Liver (tissue), 10 donors: ENCODE measurements at places on chromosomes 3 and 15.

DNA sequence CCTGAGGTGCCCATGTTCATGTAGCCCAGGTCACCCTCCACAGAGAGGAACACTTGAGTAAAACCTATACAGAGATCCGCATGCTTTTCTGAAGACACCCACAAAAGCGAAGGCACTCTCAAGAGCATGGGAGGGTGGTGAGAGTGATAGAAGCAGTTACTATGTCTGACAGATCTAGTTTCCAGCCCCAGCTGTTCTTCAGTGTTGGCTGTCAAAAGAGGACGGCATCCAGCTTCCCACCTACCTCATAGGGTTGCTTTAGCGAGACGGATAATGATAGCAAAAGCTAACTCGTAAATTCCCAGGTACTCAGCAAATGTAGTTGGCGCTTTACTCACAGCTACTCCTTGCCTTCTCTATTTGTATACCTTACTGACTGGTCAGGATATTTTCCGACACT, 3.0 kb upstream of the MEX3B start:
- DNase-seq: no peak

- DNase-seq: peak; percentile 92
Observed at GRCh38 chr3:39180546-39181346, 11.6 kb downstream of the XIRP1 start.

- DNase-seq: no peak
Observed at GRCh38 chr3:181326637-181327223, 337.2 kb upstream of the DNAJC19 start.

GRCh38 chr3:88033808-88034207, 25.0 kb downstream of the CGGBP1 start:
- no peak for DNase-seq

DNA sequence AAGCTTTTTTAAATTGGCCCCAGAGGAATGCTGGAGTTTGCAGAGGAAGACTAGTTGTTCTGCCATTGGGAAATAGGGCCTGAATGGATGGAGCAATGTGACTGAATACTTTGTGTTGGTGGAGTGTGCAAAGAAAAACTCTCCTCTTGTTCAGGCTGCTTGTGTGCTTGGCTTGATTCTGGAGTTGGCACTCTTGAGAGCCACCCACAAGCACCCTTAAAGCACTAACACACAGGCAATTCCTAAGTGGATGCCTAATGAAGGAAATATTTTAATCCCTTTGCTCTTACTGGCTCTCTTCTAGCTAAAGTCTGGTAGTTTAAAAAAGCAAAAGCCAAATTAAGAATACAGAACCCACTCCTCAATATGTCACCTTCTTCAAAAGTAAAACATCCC, 304.4 kb upstream of the C2CD4B start:
- DNase-seq: no peak

DNA sequence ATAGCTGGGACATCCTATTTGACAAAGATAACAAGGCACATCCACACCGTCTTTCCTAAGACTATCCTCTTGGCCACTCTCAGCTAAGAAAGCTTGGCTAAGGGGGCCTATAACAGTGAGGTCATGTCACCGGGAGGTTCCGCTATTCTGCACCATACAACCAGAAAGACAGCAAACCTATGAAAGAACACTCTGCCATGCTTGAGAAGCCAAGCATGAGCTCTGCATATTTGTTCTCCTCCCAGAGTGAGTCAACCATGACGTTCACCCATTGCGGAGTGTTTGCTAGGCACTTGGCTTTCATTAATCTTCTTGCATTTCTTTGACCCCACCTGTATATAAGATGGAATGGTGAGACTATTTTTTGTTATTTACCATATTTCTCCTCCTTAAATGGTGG, 141.2 kb downstream of the GMNC start:
- DNase-seq: no peak

GRCh38 chr3:112308151-112308911, 14.3 kb upstream of the SLC9C1 start:
- no peak for DNase-seq

- no peak for DNase-seq
Observed at GRCh38 chr15:27696530-27696929, 402.6 kb downstream of the OCA2 start.

- no peak for DNase-seq
Observed at GRCh38 chr3:110301781-110302180, 769.8 kb upstream of the NECTIN3 start.

- no peak for DNase-seq
Observed at GRCh38 chr3:194262176-194262924, 88.8 kb downstream of the CPN2 start.

GRCh38 chr3:95654570-95655362, 1159.6 kb upstream of the EPHA6 start:
- no peak for DNase-seq

GRCh38 chr15:57861034-57861638, 154.6 kb downstream of the POLR2M start:
- no peak for DNase-seq

DNA sequence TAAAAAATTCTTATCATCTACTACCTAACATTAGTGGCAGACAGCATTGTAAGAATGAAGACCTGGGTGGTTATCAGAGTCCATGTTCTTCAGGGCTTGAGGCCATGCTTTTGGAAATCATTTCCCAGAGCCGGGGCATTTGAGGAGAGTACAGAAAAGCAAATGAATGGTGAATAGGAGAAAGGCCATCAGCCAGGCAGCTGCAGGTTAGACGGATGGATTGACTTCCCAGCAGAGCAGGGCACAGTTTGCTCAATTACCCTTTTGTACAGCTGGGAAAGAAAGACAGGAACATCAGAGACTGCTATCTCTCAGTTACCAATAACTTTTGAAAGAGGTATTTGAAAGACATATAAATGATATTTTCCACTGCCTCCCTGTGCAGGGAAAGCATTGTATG, 135.6 kb downstream of the ALCAM start:
- DNase-seq: no peak

GRCh38 chr15:99146661-99147060, 41.8 kb downstream of the SYNM start:
- no peak for DNase-seq

- no peak for DNase-seq
Observed at GRCh38 chr15:51558411-51558810, 64.2 kb downstream of the DMXL2 start.

- DNase-seq: no peak
Observed at GRCh38 chr15:95957861-95958260, 372.6 kb upstream of the NR2F2 start.

DNA sequence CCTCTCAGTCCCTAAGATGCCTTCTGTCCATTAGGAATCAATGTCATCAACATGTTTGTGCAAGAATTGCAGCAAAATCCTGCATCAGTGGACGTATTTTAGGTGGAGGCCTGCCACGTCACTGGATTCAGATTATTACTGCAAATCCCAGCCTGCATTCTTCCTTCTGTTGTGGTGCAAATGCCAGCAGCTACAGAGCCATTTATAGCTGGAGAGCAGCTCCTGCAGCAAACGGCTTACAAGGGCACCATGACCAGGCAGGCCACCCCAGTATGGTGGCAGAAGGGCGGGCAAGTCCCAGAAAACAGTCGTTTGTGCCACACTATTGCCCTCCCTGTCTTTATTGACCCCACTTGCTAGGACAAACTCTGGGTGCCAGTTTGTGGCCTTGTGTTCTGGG, 74.7 kb downstream of the SNRK start:
- no peak for DNase-seq

GRCh38 chr3:11290743-11291680, 18.8 kb downstream of the ATG7 start:
- DNase-seq: no peak
